ENCODE measurements at places on chromosomes 6 and 20.

GRCh38 chr6:113065611-113066010 lies 718.5 kb downstream of the RFPL4B start:
- no peak for DNase-seq
- H3K4me3 ChIP-seq: no peak overlapping the region
- no peaks in the 10 kb centered on the region for H3K27me3 ChIP-seq

DNA sequence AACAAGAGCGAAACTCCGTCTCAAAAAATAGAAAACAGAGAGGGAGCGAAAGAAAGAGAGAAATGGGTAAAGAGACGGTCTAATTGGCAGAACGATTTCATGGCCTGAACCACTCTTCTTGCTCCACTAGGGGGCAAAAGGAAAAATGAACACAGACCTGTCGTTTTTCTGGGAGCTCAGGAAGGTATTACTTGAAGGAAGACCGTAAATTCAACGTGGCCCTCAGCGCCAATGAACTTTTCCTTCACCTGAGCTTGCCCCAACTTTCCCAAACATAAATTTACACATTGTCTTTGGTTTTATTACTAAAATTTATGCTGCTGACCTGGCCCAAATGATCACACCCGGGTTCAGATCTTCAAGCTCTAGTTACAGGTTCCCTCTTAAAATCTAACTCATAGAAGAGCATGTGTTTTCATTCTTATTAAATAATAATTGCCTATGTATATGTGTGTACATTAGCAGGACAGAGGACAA lies 67.3 kb downstream of the ATP9A start:
- peaks cover 38% of the 10 kb centered on the region for H3K4me1 ChIP-seq
- H3K27ac ChIP-seq: no peak overlapping the region
- peaks cover 1% of the 10 kb centered on the region for H3K36me3 ChIP-seq
- no peak for DNase-seq
- H3K4me3 ChIP-seq: no peak overlapping the region
- H3K27me3 ChIP-seq: peaks cover 15% of the 10 kb centered on the region

DNA sequence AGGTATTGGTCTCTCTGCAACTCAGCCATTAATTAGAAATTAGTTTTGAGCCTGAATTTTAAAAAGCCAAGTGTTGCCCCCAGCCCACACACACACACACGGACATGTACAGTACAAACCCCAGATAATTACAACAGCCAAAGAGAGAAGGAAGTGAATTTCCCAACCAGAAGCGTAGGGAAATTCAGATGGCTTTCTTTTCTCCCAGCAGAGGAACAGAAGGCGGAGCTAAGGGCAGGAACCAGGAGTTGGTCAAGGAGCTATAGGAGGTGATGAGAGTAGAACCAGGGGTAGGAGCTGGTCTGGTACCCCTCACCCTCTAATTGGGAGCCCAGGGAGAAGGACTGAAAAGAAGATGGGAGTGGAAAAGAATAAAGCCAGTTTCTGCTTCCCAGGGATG lies 3.9 kb upstream of the ZBTB9 start:
- H3K27me3 ChIP-seq: no peaks in the 10 kb centered on the region
- H3K36me3 ChIP-seq: peaks cover 54% of the 10 kb centered on the region
- H3K4me3 ChIP-seq: no peak overlapping the region
- H3K4me1 ChIP-seq: peaks cover 20% of the 10 kb centered on the region

DNA sequence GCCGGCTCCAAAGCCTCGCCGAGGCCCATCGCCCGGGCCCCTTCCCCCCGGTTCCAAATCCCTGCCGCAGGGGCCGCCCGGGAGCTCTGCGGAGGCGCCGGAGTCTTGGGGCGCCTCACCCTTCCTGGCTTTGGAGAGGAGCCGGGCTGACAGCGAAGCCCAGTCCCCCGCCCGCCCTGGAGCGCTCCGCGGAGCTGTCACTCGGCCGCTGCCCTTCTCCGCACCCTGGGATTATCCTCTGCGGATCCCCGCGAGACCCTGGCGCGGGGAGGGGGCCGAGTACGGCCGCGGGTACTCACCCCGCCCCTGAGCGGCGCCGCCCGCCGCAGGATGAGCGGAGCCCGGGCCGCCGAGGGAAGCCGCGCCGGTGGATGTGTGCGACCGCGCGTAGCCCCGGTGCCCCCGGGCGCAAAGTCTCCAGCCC lies 343 bp downstream of the SNAP91 start:
- no peaks in the 10 kb centered on the region for H3K36me3 ChIP-seq
- no peaks in the 10 kb centered on the region for H3K4me1 ChIP-seq
- H3K27ac ChIP-seq: no peak overlapping the region
- H3K27me3 ChIP-seq: peaks cover 35% of the 10 kb centered on the region
- no peak for DNase-seq
- no peak overlapping the region for H3K4me3 ChIP-seq

DNA sequence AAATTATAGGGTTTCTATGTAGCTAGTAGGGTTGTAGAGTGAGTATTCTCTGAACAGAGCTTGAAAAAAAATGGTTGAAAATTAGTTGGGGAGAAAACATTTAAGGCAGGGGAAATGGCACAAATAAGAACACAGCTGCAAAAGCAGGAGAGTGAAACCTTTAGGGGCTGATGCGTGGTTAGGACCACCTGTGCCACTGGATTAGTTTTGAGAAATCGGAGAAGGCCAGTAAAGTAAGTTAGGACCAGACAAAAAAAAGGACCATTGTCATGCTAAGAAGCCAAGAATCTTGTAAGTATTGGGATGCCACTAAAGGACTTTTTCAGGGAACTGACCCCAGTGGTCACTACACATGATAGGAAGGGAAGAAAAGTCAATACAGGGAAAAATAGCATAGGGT lies 9.4 kb downstream of the PLAGL1 start:
- H3K36me3 ChIP-seq: no peaks in the 10 kb centered on the region
- DNase-seq: no peak
- H3K4me3 ChIP-seq: no peak overlapping the region
- H3K27ac ChIP-seq: no peak overlapping the region
- H3K4me1 ChIP-seq: no peaks in the 10 kb centered on the region

GRCh38 chr6:112235956-112236355 lies 18.4 kb downstream of the LAMA4 start:
- H3K4me3 ChIP-seq: no peak overlapping the region
- H3K36me3 ChIP-seq: no peaks in the 10 kb centered on the region
- H3K4me1 ChIP-seq: peaks cover 21% of the 10 kb centered on the region
- no peak overlapping the region for H3K27ac ChIP-seq
- DNase-seq: peak; percentile 18

DNA sequence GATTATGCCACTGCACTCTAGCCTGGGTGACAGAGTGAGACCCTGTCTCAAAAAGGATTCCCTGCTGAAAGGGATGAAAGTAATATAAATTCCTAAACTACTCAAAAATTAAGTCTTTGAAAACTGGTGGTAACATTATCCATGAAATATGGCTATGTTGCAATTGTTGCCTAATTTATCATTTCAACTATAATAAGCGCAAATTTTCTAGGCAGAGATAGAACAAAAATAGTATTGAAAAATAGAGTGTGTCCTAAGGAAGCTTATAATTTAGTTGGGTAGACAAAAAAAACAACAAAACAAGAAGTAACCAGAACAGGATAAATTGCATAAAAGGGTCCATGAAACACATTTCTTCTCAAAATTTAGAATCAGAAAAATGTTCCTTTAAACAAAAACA lies 68.0 kb downstream of the FKBP5 start:
- H3K27ac ChIP-seq: no peak overlapping the region
- no peaks in the 10 kb centered on the region for H3K27me3 ChIP-seq
- peaks cover 46% of the 10 kb centered on the region for H3K36me3 ChIP-seq
- no peak for DNase-seq

GRCh38 chr6:24355393-24355792 lies 2.5 kb downstream of the DCDC2 start:
- H3K36me3 ChIP-seq: no peaks in the 10 kb centered on the region
- H3K27me3 ChIP-seq: peaks cover 46% of the 10 kb centered on the region
- no peak overlapping the region for H3K27ac ChIP-seq
- no peak for DNase-seq
- H3K4me3 ChIP-seq: no peak overlapping the region

DNA sequence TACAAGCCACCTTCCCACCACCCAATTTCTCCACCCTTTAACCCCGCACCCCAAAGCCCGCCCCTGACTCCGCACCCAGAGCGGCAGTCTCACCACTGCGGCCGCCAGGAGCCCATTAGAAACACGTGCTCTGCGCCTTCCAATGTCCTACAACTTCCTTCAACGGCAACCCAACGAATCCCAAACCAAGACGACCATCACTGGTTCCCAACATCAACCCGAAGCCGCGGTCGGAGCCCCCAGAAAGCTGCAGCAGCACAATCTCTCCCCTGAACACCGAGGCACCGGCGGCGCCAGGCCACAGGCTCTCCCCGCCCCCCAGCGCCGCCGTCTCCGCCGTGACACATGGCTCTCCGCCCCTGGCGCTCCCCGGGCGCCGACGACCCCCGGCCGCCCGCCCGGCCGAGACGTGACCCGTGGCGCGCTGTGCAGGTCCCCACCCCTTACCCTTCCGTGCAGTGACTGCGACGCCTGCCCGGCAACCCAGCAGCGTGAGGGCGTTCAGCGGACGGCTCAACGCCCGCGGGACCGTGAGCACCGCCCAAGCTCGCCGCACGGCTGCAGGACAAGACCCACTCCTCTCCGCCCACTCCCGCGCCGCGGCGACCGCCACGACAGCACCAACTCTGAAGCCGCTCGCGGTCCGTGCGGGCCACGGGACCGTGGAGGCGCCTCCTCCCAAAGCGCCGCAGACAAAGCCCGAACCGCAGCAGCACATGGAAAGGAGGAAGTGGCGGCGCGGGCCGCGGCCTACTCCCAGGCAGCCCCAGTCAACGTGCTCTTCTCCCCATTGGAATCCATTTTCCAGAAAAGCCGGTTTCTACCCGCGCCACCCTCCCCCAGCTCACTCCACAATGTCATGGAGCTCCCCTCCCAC lies 551 bp downstream of the SYNCRIP start:
- peak; percentile 48 for DNase-seq
- no peaks in the 10 kb centered on the region for H3K27me3 ChIP-seq
- H3K27ac ChIP-seq: peak overlapping the region; percentile 100
- H3K36me3 ChIP-seq: peaks cover 47% of the 10 kb centered on the region
- H3K4me1 ChIP-seq: peaks cover 49% of the 10 kb centered on the region

DNA sequence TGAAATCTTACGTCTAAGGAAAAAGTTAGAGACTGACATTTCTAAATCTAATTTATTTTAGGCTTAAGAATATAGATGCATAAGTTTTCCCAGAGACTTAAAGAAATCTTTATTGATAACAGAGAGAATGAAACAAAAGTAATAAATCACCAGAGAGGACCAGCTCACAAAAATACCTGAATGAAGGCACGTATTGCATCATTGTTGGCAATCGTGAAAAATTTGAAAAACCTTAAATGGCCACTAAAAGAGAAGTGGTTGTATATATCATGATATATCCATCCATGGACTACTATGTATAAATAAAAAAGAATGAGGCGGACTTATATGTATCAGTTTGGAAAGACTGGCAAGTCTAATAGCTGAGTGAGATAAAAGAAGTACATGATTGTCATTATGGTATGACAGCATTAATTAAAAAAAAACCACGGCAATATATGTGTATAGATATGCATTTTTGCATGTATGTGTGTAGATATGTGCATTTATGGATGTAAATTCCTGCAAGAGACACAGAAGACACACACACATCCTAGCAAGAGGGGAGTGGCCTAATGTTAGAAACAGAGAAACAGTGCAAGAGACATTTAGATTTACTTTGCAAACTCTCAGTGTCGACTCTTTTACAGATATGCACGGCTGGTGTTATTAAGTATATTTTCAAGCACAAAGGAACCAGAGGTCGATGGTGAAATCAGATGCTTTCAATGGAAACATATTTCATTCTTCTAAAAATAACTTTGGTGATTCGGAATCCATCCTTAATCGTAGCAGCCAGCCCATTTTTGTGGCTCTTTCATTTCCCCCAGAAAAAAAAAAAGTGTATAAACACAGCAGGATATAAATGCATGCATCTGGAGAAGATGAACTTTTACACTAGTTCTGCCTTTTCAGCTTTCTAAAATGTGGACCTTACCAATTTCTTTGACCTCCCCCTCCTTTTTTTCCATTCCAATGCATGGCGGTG lies 156.1 kb upstream of the SALL4 start:
- H3K27me3 ChIP-seq: peaks cover 28% of the 10 kb centered on the region
- no peaks in the 10 kb centered on the region for H3K36me3 ChIP-seq
- no peak overlapping the region for H3K27ac ChIP-seq

DNA sequence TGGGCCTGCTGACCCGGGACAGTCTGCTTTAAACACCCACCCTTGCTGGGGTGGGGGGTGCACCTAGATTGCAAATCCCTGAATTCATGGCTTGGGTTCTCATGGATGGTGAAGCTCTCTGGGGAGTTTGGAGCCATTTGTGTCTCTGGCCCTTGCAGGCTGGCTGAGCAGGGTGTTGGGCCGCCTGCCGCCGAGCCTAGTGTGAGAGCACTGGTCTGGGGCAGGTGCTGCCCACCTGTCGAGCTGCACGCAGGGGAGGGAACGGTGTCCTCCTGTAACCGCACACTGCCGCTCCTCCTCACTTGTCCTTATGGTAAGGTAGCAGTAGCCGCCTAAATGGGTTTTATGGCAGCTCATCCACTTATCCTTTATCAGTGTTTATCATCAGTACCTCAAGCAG lies 143.9 kb downstream of the DTNBP1 start:
- peak overlapping the region; percentile 2 for H3K27ac ChIP-seq
- no peaks in the 10 kb centered on the region for H3K27me3 ChIP-seq
- peaks cover 89% of the 10 kb centered on the region for H3K36me3 ChIP-seq
- H3K4me3 ChIP-seq: no peak overlapping the region

- H3K4me1 ChIP-seq: peaks cover 4% of the 10 kb centered on the region
- DNase-seq: no peak
- no peak overlapping the region for H3K4me3 ChIP-seq
- H3K27me3 ChIP-seq: no peaks in the 10 kb centered on the region
Observed at GRCh38 chr6:89916136-89916920, 22.1 kb downstream of the GJA10 start.

GRCh38 chr20:61588411-61589385 lies 336.6 kb downstream of the CDH4 start:
- no peak for DNase-seq
- H3K4me1 ChIP-seq: no peaks in the 10 kb centered on the region
- no peaks in the 10 kb centered on the region for H3K27me3 ChIP-seq
- H3K36me3 ChIP-seq: no peaks in the 10 kb centered on the region
- H3K27ac ChIP-seq: no peak overlapping the region
- H3K4me3 ChIP-seq: no peak overlapping the region

- H3K27ac ChIP-seq: peak overlapping the region; percentile 86
- peaks cover 41% of the 10 kb centered on the region for H3K4me1 ChIP-seq
- no peak overlapping the region for H3K4me3 ChIP-seq
- DNase-seq: peak; percentile 27
- H3K36me3 ChIP-seq: peaks cover 5% of the 10 kb centered on the region
Observed at GRCh38 chr6:37239950-37240713, 17.4 kb upstream of the TBC1D22B start.

DNA sequence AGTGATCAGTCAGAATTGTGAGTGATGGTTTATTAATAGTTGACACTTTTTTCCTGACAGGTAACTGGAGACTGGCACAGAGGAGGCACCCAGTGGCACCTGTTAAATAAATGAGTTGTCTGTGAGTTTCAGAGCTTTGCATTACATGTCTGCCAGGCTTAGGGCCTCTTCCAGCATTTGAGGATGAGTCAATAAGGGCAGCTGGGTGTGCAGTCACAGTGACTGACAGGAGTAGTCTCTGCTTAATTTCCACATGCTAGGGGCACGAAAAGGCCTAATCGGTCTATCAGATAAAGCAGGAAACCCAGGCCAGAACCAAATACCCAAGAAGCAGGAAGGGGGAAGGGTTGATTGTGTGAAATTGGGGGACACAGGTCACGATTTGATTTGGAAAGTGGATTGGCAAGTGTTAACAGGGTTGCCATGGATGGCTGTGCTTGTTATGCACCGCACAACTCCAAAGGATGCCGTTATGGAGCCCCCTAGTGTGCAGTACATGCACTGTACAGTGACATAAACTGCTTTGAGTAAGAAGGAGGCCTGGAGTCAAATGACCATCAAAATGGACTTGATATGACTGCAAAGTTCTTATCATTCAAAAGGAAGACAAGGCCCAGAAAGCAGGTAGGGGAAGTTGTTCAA lies 111.9 kb upstream of the GGTLC1 start:
- H3K27ac ChIP-seq: no peak overlapping the region
- H3K4me1 ChIP-seq: peaks cover 24% of the 10 kb centered on the region
- H3K4me3 ChIP-seq: no peak overlapping the region
- DNase-seq: peak; percentile 50
- no peaks in the 10 kb centered on the region for H3K36me3 ChIP-seq
- peaks cover 9% of the 10 kb centered on the region for H3K27me3 ChIP-seq
